ENCODE measurements at places on chromosomes 7 and 10.

DNA sequence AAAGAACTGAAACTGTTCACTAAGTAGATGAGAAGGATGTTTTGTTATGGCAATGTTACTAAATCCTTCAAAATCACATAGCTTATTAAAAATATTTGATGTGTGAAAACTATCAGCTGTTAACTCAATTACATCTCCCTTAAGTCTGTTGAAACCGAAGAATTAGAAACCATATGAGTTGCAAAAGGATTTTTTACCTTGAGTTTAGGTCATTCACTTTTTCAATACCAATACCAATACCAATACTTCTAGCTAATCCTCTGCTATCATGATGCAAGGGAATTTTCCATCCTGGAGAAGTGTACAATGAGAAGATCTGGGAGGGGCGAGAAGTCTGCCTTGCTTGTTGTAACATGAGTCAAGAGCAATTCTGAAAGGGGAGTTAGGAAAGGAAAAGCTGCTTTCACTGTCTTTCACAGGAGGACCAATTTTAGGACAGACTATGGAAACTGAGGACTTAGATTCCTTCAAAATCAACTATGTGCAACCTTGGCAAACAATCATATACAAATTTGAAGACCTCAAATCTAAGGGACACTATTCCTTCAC, 199.7 kb downstream of the IMMP2L start:
- no peak for DNase-seq

GRCh38 chr7:17774248-17774647, 166.0 kb downstream of the SNX13 start:
- no peak for DNase-seq

DNA sequence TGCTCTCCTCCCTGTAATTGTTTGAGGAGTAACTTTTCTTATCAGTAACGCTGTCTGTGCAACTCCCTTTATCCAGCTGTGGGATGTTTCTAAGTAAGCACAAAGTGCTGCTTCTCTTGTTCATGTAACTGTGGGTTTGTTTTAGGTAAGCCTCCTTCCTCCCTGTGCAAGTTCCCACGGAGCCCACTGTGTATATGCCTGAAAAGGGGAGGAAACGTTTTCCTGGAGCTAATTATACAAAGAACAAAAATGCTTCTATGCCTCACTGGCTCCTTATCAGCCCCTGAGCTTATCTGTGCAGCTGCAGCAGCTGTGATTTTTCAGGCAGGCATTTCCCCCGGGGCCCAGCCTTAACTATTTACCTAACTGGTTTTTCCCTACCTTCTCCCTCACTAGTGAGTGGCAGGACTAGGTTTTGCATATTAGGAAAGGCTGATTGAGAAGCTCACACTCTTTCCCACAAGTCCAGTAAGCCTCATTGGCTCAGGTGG, 593.4 kb upstream of the GHITM start:
- no peak for DNase-seq

DNA sequence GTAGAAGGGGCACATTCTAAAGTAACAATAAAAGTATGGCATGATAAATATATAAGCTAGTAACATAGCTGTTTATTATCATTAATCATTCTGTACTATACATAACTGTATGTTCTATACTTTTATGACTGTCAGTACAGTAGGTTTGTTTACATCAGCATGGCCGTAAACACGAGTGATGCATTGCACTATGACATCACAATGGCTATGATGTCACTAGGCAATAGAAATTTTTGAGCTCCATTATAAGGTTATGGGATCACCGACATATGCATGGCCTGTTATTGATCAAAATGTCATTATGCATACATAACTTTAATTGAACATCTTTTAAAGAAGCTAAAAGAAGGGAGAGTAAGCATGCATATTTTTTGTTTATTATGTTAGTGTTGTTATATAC, 200.1 kb upstream of the SHH start:
- no peak for DNase-seq

DNA sequence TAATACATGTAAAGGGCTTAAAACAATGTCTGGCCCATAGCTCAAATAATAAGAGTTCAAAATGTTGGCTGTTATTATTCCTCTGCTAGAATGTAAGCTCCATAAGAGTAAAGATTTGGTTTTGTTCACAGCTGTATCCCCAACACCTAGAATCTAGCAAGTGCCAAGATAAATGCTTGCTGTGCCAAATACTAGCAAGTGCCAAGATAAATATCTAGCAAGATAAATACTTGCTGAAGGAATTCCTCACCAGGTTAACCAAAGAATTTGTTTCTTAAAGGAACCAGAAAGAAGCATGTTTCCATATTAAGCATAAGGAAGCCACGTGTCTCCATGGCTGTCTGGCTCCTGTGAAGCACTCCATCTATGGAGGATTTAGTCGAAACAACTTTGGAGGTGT, 235.2 kb upstream of the SP4 start:
- no peak for DNase-seq

GRCh38 chr7:8149222-8149621, 112.7 kb downstream of the ICA1 start:
- no peak for DNase-seq

- DNase-seq: no peak
Measured at GRCh38 chr7:158450476-158451124, 137.0 kb downstream of the PTPRN2 start.

- DNase-seq: no peak
Measured at GRCh38 chr10:32489901-32490300, 44.0 kb downstream of the CCDC7 start.

Measured in NCI-H1436 treated with DMSO at 0.1 percent for 48 hours (cell line).